NCI-H748 treated with DMSO at 0.1 percent for 48 hours (cell line): ENCODE measurements at places on chromosomes 7 and 10.

- DNase-seq = no peak
Observed at GRCh38 chr10:52257692-52258075, 56.4 kb upstream of the DKK1 start.

- no peak for DNase-seq
Observed at GRCh38 chr10:125801574-125801973, 21.5 kb downstream of the UROS start.

GRCh38 chr7:10268034-10268433 lies 705.6 kb upstream of the PHF14 start:
- DNase-seq = no peak

GRCh38 chr10:55630491-55631056 lies 730.5 kb downstream of the ZWINT start:
- no peak for DNase-seq

DNA sequence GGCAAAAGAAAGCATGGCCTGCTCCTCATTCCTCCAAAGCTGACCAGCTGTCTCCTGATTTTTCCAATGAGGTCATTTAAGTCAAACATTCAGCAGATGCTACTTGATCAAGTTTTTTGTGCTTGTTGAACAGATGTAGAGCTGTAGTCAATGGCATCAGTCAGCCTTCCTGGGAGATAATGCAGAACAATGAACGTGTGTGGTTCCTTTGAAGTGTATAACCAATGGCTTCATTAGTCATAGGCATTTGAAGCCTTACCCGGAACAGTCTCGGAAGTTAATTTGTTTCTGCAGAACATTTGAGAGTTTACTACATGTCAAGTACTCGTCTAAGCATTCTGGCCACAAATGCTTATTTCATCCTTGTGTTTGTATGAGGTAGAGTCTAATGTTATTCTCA lies 227.1 kb downstream of the ADRA2A start:
- no peak for DNase-seq

- no peak for DNase-seq
Observed at GRCh38 chr7:33792041-33792440, 113.3 kb upstream of the BMPER start.

- DNase-seq = no peak
Observed at GRCh38 chr10:14326581-14326980, 4.1 kb downstream of the FRMD4A start.

DNA sequence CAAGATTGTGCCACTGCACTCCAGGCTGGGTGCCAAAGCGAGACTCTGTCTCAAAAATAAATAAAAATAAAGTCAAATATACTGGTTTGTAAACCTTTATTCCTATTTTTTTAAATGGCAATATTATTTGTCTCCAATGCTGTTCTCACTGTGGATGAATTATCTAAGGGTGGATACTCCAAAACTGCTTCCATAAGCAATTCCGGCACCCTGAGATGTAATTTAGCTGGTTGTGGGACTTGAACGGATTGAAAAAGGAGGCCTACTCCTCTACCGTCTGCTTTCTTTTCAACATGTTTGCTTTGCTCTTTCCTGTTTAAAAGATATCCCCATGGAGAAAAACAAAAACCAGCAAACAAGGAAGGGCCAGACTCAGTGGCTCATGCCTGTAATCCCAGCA lies 54.4 kb downstream of the SLC35B4 start:
- DNase-seq = no peak

DNA sequence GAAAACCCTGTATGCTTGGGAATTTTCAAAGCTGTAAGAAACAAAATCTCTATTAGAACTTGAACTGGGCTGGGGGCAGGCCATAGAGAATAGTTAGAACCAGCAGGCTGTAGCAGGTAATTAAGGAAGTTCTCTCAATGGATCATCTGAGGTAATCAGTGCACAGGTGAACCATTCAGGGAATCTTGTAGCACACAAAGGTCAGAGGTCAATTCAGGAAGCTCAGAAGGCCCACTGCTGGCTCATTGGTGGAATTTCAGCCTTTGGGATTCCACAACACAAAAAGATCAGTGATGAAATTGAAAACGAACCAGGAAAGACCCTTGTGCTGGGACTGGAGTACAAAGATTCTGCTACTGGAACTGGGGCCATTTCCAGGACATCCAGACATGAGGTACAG lies 82.0 kb downstream of the TMEM168 start:
- no peak for DNase-seq
